ENCODE measurements at places on chromosomes 1 and 21. TPM values are rescaled to one million over a fixed set of nuclear protein-coding genes. Genes with fewer than 3 reads are reported as not detected.

GRCh38 chr21:36203603-36203889 is 46.9 kb downstream of the DOP1B start:
- peak; percentile 78 for DNase-seq

- no peak for DNase-seq
Observed at GRCh38 chr1:245996811-245997210, 510.3 kb downstream of the SMYD3 start.

- no peak for DNase-seq
Observed at GRCh38 chr1:19036813-19037605, 80.5 kb upstream of the IFFO2 start.

The ZNF683 gene
- total RNA-seq: not detected

- DNase-seq: peak; percentile 14
Observed at GRCh38 chr1:162035241-162035640, 11.6 kb upstream of the OLFML2B start.

DNA sequence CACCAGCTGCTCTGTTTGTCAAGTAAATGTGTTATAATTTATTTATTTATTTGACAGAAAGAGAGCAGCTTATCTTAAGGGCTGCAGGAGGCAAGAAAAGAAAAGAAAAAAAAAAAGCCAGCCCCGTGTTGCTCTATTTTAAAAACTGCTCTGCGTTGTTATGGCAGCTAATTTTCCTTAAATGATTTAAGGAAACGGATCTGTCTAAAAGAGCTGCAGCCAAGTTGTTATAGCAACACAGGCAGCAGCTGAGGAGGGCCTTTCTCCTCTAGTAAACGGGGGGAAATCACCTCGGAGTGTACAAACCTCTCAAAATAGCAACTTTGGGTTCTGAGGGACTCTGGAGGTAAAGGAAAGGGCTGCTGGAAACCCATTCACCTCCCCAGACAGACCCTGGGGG is 149.2 kb downstream of the BEND5 start:
- no peak for DNase-seq

The AMIGO1 gene
- 0.54 TPM for total RNA-seq

DNA sequence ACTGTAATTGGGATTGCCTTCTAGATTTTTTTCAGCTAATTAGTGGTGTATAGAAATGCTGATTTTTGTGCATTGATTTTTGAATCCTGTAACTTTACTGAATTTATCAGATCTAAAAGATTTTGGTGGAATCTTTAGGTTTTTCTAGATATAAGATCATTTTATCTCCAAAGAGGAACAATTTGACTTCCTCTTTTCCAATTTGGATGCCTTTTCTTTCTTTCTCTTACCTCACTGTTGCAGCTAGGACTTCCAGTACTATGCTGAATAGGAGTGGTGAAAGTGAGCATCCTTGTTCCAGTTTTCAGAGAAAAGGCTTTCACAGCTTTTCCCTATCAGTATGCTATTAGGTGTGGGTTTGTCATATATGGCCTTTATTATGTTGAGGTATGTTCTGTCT is 53.6 kb downstream of the TESK2 start:
- no peak for DNase-seq

The E2F2 gene
- 5.6 TPM for total RNA-seq

DNA sequence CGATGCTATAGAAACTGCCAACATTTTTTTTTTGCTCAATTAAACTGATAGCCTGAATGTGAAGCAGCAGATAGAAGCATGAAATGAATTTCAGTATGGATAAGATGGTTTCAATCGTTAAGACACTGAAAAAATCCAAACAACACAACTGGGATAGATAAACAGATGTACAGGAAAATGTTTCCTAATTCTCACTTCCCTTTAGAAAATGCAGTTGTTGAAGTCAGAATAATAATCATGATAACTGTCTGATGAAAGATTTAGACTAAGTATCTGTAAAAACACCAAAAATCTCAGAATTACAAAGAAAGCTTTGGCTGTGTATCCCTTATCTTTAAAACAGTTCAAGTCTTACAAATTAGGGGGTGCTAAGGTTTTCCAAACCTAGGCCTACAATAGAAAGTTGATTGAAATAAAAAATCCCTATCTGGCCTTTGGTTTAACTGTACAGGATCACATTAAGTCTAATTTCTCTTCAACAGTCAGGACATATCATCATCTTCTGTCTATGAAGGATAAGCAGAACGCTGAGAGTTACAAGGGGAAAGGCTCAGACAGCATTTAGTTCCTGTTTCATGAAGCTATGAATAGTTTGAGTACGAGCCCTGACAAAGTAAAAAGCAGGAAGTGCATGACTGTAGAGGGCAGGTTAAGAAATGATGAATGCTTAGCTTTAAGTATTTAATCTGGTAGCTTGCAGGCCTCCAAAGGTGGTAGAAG is 203.2 kb downstream of the APP start:
- DNase-seq: peak; percentile 24

- DNase-seq: no peak
Observed at GRCh38 chr1:917076-917459, 6.7 kb upstream of the SAMD11 start.

DNA sequence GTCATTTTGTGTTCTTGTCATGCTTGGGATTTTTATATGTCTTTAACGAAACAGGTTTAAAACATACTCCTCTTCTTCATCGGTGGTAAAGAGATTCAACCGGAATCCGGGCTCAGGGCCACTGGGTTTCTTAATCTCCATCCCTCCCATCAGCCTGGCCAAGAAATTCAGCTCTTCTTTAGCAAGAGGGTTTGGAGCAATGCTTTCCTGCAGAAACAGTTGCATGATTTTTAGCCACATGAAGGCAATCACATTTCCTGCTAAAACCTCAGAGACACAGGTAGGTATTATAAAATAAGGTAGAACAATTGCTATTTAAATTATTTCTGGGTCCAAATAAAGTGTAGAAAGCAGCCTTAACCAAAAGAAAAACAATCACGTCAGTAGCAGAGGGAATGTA is 22.7 kb upstream of the LSM10 start:
- peak; percentile 82 for DNase-seq

DNA sequence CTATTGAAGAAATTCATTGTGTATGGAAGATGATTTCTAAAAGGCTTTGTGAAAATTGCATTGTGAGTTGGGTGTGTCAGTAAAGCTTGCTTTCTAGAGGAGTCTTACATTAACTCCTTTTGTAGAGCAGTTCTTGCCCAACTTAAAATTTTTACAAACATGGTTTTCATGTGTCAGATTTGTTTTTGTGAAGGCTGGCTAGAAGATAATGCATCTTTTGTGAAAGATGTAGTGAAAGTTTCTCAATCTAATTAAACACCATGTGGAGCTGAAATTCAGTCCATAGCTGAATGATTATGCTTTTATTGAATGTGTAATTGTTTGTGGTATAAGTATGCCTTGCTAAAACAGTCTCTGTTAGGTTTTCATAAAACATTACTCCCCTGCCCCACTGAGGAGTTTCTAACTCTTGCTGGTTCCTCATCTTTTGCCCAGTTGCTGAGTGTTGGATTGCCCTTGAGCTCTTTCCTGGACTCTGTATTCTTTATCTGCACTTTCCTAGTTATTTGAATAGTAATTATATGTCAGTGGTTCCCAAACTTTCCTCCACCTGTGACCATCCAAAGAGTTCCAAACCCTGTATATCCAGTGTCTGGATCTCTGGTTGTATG is 38.0 kb downstream of the KCTD3 start:
- no peak for DNase-seq
